MV-4-11 (cell line): ENCODE measurements at places on chromosomes 12 and 14.

DNA sequence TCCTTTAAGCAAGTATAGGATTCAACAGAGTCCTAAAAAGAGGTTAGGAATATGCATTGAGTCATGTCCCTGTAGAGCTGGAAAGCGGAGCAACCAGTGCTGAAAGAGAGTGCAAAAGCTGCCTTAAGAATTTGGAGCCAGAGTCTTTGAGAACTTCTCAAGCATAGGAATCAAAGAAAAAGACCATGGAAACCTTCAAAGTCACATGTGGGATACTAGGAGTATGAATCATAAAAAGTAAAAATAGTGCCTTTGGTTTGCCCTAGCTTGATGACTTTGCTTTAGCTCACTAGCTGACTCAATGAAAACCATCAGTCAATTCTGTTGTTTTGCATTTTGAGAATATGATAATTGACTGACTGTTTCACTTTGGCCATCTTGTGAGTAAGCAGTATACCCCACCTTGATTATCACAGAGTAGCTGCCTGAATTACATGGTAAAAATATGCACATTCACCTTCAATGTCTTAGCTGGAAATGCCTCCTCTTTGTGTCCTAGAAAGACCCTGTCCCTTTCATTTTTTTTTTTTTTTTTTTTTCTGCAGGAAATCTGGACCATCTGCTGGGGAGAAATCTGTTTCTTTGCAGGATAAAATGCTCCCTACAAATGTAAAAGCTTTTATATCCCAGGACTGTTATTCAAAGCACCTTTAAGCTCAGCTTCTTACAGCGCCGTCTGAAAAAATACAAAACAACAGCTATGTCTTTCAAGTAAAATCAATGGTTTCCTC lies 248.6 kb upstream of the KRR1 start:
- peak; percentile 17 for DNase-seq

- DNase-seq = no peak
Measured at GRCh38 chr12:94667031-94667540, 16.7 kb upstream of the TMCC3 start.

- no peak for DNase-seq
Measured at GRCh38 chr12:48978291-48978740, at the start of gene WNT1. Gene WNT1, plus strand, starts transcription at chr12:48978322. Its CDS starts 329 bp downstream, at chr12:48978651.

GRCh38 chr12:123050331-123050831 lies 69.9 kb downstream of the ARL6IP4 start:
- no peak for DNase-seq

DNA sequence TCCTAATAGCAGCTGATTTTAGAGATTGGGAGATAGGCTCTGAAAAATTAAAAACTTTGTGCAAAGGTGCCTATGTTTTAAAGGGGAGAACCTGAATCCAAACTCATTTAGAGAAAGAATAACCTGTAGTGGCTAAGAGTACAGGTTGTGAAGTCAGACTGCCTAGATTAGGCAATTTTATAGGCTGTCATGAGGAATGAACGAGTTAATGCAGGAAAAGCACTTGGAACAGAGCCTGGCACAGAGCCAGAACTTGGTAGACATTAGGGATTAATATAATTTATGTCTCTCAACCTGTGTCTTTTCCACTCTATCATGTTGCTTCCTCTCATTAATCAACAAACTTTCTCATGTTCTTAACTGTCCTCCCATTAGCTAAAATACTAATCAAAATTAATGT lies 98.1 kb downstream of the WIF1 start:
- DNase-seq = no peak

DNA sequence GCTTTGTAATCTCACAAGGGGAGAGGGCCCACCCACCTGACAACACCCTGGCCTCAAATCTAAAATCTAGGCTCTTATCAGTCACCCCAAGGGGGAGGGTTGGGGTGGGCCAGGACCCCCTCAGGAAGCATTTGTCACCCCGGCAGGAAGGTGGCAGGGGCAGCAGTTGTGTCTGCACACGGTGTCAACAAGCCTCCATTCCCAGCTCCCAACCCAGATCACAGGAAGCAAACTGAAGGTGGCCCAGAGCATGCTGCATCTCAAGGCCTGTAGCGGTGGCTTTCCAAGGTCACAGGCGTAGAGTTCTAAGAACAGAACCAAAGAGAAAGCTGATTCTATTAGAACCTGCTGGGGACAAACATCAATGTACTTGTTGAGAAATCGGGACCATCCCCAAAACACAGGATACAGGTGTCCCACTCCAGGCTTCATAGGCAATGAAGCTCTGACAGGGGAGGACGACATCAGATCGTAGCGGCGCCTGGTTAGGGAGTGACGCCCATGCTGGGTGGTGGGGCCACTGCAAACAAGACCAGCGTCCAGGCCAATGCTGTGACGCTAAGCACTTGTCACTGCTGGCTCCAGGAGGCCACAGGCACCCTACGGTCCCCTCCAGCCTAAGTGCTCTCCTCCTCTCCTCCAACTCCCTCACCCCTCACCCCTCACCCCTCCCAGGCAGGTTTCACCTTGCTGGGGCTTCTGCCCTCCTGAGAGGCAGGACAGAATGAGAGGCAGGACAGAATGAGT lies 52.9 kb downstream of the CCDC88C start:
- no peak for DNase-seq

DNA sequence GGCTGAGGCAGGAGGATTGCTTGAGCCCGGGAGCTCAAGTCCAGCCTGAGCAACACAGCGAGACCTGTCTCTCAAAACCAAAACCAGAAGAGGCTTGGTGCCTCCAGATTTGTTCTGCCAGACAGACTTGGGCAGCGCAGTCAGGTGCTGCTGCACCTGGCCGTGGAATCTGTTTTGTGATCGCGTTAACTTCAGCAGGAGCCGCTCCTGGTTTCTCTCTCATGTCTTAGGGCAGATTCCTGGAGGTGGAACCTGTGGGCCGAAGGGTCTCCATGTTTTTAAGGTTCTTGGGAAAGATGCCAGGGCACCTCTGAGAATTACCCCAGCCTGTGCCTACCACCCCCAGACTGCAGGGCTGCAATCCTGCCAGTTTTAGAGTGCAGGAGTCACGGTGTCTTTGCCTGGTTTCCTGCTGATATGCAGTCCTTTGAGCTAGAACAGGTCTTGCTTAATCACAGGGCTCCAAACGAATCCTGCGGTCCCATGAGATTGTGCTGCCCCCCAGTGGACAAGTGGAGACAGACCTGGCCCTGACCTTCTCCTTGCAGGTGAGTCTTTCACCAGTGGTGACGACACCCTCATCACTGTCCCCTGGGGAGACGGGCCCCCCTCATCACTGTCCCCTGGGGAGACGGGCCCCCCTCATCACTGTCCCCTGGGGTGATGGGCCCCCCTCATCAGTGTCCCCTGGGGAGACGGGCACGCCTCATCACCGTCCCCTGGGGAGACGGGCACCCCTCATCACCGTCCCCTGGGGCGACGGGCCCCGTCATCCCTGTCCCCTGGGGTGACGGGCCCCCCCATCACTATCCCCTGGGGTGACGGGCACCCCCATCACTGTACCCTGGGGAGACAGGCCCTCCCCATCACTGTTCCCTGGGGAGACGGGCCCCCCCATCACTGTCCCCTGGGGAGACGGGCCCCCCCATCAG lies 37.6 kb downstream of the PACS2 start:
- peak; percentile 74 for DNase-seq

- DNase-seq = no peak
Measured at GRCh38 chr14:71803539-71804260, 128.5 kb upstream of the RGS6 start.

DNA sequence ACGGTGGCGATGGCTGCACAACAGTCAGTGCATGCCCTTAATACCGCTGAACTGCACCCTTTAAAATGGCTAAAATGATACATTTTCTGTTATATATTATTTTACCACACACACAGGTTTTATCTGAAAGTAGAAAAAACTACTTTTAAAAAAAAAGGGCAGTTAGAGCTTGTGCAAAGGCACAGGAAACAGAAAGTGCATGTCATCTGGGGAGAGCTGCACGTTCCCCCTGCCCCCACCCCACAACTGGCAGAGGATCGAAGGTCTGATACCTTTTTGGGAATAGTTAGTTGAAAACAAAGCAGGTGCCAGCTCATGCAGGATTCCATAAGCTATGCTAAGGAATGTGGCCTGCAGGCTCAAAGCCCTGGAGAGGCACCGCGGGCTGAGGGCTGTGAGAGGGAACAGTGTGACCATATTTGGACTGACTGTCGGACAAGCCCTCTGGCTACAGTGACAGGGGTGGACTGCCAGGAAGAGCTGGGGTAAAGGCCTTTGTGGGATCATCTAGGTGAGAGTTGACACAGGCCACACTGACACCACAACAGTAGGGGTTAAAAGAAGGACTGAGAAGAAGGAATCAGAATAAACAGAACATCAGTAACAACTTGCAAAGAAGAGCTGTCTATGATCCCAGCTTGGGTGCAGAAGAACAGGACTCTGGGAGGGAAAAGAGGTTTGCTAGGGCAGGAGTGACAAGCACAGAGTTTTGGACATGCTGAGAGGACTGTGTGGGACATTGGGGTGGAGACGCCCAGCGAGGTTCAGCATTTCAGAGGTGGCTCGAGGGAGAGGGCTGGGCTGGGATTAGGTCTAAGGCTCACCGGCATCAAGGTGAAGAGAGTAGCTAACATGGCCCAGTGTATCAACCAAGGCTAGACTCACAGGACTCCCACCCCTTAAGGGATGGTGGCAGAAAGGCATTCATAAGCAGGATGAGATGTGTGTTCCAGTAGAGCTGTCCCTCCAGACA lies 54.6 kb downstream of the ACTN1 start:
- no peak for DNase-seq

- no peak for DNase-seq
Measured at GRCh38 chr14:47961634-47962033, 286.2 kb upstream of the MDGA2 start.

GRCh38 chr12:106329231-106329982 lies 26.9 kb downstream of the TCP11L2 start:
- peak; percentile 43 for DNase-seq

GRCh38 chr14:65927931-65928356 lies 515.4 kb downstream of the FUT8 start:
- DNase-seq = no peak

GRCh38 chr12:92271341-92271740 lies 125.7 kb upstream of the BTG1 start:
- DNase-seq = no peak

GRCh38 chr12:94386422-94386821 lies 73.2 kb downstream of the CEP83 start:
- no peak for DNase-seq

- peak; percentile 79 for DNase-seq
Measured at GRCh38 chr14:93044556-93044955, 71.2 kb downstream of the ITPK1 start.

DNA sequence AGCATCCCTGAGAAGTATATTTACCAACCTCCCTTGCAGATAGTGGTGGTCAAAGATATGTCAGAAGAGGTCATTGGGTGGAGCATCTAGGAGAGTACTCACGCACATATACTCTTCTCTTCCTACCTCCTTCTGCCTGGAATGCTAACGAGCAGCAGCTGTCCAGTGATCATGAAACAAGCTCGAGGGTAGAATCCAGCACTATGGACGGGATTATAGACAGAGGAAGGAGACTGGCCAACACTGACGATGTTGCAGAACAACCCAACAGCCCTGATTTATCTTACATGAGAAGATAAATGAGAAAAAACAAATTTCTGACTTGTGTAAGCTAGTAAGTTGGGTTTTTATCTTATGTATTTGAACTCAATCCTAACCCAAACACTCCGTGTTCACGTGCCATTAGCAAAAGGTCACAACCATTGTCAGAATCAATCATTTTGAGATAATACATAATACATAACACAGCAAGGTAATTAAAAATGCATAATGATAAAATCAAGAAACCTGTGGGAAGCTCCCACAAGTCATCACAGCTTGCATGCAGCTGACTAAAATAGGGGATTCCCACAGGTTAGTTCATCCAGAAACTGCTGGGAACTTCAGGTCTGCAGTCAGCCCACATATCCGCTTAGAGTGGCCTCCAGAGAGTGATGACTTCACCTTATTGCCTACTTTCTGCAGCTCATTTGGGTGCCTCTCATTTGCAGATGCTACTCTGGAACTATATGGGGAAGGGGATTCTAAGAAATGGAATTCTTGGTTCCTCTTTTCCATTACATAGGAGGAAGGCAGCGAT lies 36.3 kb upstream of the STK38L start:
- DNase-seq = peak; percentile 56

- no peak for DNase-seq
Measured at GRCh38 chr12:31474751-31475150, 116.2 kb downstream of the DENND5B start.

DNA sequence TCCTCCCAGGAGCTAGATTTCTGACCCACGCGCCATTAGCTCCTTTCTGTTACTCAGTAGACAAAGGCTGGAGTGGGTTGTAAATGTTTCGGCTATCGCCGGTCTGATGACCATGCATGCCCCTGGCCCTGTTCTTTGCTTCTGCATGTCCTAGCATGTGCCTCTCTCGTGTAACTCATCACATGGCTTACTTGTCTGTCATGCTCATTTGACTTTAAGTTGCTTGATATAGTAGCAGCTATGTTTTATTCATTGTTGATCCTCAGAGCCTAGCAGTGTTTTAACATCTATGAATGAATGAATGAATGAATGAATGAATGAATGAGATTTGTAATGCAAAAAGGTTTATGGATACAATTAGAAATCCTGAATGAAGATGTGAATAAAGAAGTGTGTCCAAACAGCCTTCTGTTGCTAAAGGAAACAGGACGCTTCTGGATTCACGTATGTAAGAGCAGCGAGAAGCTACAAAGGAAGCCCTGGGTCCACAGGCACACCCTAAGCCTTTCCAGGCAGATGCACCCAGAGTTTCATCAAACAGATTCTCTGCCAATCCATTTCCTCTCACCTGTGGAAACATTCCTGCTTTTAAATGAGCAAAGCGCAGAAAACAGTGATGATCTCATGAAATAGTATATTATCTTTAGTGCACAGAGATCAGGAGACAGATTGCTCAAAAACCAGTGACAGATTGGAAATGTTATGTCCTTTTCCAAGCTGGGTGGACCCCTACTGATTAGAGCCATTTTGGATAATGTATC lies 3.4 kb downstream of the GSG1 start:
- DNase-seq = no peak

GRCh38 chr12:104348283-104348993 lies 44.9 kb downstream of the EID3 start:
- DNase-seq = no peak

DNA sequence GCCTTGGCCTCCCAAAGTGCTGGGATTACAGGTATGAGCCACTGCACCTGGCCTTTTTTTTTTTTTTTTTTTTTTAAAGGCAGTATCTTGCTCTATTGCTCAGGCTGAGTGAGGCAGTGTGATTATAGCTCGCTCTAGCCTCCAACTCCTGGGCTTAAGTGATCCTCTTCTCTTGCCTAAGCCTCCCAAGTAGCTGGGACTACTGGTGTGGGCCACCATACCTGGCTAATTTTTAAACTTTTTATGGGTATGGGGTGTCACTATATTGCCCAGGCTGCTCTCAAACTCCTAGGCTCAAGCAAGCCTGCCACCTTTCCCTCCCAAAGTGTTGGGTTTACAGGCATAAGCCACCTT lies 58.6 kb downstream of the DIP2B start:
- DNase-seq = no peak

- DNase-seq = no peak
Measured at GRCh38 chr14:28782301-28782700, 15.7 kb downstream of the FOXG1 start.

- no peak for DNase-seq
Measured at GRCh38 chr14:88825078-88825458, 617 bp downstream of the TTC8 start.

GRCh38 chr14:50311337-50311971 lies 575 bp downstream of the L2HGDH start:
- no peak for DNase-seq
